ENCODE measurements at places on chromosomes 12 and 14.

DNA sequence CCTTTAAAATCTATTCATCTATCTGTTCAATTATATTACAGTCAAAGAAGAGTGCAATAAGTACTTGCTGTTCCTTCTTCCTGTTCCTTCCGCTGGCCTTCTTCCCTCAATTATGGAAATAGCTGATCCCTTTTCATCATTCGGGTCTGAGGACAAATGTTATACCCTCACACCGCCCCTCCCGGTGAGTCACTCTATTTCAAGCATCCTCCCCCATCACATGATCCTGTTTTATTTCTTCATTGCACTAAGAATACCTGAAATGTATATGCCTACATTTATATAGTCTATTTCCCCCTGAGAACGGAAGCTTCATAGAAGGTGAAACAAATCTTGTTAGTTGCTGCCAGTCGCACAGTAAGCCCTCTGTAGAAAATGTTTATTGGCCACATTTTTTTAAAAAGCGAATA lies 2.5 kb downstream of the SLC38A1 start:
- no peak for DNase-seq

GRCh38 chr12:389142-390096 lies at the start of gene KDM5A:
Gene KDM5A, minus strand, starts transcription at chr12:389320. Its CDS starts 229 bp downstream, at chr12:389091.
- DNase-seq = no peak

DNA sequence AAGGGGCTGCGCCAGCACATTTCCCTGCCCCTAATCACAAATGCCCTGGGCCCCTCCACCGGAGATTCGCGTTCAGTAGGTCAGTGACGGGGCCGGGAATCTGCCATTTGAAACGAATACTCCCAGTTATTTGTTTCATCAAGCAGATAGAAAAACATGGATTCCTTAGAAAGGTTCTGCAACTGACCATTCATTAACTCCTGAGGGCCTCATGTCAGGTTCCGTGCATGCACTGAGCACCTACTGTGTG lies 25.6 kb upstream of the UBC start:
- no peak for DNase-seq

DNA sequence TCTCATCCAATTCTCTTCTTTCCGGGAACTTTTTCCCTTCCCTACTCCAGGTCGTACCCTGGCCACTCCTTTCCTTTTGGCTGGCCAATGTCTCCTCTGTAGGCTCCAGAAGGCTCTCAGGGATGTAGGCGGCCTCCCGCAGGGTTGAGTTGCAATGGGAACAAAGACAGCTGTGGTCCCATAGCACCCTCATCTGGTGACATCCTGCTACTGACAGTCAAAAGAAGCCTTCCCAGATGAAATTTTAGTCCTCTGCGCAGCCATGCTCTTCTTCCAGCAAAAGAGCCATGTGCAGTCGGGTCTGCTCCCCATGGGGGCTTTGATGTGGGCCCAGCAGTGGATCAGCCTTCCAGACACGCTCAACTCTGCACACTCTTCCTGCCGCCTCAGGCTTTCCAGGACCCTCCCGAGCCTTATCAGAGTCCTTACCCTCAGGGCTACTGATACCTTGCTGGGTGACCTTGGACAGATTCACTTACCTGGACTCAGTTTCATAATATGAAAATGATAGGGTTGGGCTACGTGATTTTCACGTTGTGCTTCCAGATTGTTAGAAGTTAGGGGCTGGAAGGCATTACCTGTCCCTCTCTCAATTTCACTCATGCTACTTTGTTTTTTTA lies 5.5 kb upstream of the CELA1 start:
- DNase-seq = peak; percentile 35

DNA sequence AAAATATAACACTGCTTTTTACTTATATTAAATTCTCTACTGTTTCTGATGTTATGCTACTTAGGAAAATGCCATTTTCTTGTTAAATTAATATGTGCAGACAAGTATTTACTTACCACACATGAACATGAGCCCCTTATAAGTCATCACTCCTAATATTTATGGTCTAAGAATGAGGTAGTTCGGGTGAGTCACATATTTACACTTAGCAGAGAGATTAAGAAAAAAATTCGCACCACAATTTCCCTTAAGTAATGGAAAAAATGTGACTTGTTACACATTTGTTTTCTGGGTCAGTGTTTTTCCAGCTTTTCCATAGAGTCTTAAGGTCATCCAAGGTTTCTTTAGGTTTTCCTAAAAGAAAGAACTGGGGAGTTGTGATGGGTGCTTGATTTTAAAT lies 68.3 kb downstream of the RERG start:
- no peak for DNase-seq

- no peak for DNase-seq
These were observed 114.0 kb upstream of the PRB2 start for GRCh38 chr12:11509326-11509725.

DNA sequence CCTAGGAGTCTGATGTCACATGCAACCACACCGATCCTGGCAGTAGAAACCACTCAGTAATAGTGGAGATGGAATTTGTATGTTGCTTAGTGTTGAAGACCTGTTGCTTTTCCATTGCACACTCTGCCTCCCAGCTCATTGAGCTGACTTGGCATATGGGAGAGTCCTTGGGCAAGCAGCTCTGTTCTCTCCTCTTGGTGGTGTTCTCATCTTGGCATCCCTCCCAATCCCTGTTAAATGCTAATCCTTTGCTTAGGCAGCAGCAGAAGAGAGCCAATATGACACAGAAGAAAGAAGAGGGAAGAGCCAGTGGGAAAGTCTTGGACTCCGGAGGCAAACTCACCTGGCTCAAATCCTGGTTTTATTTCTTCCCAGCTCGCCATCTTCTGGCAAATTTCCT lies 178.0 kb upstream of the CAND1 start:
- DNase-seq = no peak

- no peak for DNase-seq
These were observed 57.3 kb downstream of the EP400 start for GRCh38 chr12:132007041-132007440.

- DNase-seq = no peak
These were observed 6.4 kb downstream of the FOXA1 start for GRCh38 chr14:37588667-37588955.

GRCh38 chr14:104396682-104397470 lies 182.7 kb upstream of the C14orf180 start:
- no peak for DNase-seq

- no peak for DNase-seq
These were observed 53.7 kb downstream of the FOXN4 start for GRCh38 chr12:109255377-109255776.

- no peak for DNase-seq
These were observed 31.5 kb upstream of the LIMA1 start for GRCh38 chr12:50314636-50315312.

DNA sequence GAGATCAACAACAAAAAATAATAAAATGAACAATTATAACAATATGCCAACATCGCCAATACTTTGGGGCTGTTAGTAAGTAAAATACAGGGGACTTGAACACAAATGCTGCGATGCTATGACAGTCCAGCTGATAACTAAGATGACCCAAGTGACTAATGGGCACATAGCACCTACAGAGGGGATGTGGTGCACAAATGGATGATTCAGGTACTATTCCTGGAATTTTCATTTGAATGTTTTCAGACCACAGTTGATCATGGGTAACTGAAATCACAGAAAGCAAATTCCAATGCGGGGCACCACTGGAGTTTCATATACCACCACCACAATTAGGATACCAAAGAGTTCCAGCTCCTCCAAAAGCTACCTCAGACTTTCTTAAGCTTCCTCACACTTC lies 82.9 kb downstream of the RCOR1 start:
- DNase-seq = no peak

DNA sequence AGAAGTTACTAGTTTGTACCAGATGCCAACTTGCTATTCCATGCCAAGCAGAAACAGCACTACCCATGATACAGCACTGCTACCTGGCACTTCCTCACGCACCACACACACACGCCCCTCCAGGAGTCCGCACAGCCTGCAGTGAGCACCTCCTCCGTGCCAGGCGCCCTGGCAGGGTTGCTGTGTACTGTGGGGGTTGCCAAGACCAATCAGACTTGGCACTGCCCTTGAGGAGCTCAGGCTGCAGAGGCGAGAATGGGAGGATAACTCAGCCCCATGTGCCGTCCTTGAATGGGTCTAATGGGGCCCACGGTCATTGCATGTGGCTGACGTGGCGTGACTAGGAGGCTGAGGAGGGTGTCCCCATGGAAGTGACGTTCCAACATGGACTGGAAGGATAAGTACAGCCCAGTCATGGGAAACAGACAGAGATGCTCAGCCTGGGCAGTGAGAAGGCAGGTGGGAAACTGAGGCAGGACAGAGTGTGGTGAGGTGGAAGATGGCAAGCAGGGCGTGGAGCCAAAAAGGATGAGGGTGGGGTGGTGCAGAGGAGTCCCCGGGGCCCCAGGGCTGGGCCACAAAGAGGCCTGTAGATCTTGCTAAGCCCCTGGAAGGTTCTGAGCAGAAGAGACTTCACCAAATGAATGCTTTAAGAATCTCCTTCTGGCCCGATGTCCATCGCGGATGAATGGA lies 65.3 kb upstream of the C14orf180 start:
- no peak for DNase-seq

DNA sequence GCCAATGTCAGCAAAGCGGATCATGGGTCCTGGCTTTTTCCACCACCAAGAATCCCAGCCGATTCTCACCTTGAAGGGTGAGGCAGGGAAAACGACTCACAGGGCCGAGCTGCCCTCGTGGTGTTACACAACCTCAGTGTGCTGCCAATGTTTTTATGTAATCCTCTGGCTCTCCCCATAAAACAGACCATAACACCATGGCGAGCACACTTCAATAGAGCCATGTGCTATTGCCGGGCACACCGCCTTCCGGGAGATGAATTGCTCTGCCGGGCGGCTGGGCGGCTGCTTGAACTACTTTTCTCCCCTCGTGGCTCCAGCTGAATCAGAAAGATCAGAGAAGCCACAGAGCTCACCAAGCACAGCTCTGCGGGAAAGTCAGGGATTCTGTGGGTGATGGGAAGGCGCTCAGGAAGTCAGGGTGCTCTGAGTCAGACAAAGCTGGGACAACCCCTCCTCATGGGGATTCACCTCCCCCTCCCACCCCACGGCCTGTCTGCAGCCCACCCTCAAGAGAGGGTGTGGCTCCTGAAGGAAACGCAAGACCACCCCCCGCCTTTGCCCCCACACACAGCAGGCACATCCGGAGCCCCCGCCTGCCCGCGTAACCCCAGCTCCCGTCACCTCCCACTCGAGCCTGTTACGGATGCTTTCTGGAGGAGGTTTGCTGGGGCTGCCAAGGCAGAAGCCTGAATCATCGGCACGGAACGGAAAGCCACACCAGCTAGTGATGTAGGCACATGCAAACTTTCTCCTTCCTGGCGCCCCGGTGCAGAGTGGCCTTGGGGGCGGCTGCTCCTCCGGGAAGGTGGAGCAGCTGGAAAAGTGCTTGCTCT lies 1.8 kb downstream of the GALNT9 start:
- DNase-seq = peak; percentile 53

DNA sequence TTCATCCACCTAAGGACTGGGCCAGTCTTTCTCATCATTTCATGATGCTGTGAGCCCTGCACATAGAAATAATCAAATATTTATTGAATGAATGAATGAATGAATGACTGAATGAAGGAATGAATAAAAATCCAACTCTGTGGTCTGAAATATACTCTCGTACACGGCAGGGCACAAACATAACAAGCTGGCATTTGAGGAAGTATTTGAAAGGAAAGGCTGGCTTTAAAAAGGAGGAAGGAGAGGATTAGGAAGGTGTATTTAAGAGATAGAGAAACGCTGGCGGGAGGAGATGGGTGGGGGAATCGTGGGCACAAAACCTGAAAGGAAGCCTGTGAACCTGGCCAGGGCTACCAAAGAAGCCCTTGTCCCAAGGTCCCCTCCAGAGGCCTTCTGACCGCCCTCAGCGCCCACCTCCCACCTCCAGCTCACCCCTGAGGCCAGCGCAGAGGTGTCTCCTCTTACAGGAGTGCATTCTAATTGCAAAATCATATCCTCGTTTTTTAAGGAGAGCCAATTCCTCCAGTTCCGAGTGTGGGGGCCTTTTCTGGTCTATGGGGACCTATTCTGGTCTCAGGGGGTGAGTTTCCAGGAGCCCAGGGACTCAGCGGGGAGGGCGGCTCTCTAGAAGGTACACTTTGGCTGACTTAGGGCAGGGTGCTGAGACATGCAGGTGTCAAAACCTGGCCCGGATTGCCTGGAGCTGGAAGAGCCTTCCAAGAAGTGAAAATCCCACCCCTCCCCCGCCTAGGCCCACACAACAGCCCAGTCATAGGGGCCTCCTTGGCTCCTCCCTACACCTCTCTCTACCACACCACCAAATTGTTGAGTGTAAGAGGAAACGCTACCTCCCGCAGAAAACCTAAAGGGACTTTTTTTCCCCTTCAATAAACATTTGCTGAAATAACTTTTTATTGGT lies 8.7 kb upstream of the JDP2 start:
- peak; percentile 67 for DNase-seq

GRCh38 chr12:23140710-23141109 lies 515.7 kb downstream of the ETNK1 start:
- DNase-seq = no peak

DNA sequence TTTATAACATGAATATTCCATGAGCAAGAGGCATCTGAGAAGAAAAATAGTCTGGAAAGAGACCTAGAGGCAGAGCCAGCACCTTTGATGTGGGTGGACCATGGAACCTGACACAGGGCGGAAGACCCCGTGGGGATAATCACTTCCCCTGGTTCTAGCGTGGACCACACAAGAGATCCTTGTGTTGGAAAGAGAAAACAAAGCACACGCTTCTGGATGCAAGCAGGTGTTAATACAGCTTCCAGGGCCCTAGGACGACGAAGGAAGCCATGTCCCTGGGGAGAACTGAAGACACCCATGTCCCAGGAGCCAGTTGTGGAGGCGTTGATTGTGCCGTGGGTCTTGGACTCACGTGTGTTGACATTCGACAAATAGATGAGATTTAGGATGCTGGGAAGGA lies 102.9 kb downstream of the ADGRD1 start:
- DNase-seq = no peak

- DNase-seq = no peak
These were observed 377.6 kb downstream of the FLRT2 start for GRCh38 chr14:85907536-85907935.

DNA sequence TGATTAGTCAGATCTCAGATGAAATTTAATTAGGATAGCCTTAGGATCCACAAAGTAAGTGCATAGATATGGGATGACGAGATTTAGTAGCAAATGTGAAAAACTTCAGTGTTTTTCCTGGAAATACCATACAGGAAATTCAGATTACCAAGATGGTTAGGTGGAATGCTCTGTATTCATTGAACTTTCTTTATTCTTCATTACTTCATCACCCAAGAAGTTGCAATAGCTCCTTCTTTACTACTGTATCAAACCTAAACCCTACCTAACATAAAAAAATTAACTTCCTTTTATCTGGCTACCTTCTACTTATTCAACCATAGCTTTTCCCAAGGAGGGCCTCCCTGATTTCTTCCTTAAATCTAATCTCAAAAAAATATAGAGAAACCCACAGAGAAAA lies 100.4 kb downstream of the TTC6 start:
- DNase-seq = no peak

- DNase-seq = no peak
These were observed 125.5 kb downstream of the GPR135 start for GRCh38 chr14:59339524-59340330.

DNA sequence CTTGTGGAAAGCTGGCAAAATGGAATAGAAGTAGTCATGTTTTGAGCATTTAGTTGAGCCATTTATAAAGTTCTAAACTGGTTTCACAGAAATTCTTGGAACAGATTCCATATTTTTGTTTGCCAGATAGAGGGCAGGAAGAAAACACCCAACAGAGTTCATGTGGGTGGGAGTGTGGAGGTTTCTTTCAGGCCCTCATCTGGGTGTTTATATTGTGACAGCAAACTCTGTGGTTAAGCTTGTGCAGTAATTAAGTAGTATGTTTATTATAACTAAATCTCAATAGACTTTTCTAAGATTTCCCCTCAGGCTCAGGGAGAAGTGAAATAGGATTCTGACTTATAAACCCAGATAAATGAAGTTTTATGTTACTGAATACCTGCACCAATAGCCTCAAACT lies 57.4 kb downstream of the SPPL3 start:
- no peak for DNase-seq

Data from MV-4-11 (cell line).